GM04503 (cell line): ENCODE measurements at places on chromosomes 4 and X.
A peak's percentile ranks its signal among the peaks of the same experiment; 100 is the strongest.

GRCh38 chrX:153406903-153407302 lies 4.4 kb upstream of the ZFP92 start:
- DNase-seq: no peak

DNA sequence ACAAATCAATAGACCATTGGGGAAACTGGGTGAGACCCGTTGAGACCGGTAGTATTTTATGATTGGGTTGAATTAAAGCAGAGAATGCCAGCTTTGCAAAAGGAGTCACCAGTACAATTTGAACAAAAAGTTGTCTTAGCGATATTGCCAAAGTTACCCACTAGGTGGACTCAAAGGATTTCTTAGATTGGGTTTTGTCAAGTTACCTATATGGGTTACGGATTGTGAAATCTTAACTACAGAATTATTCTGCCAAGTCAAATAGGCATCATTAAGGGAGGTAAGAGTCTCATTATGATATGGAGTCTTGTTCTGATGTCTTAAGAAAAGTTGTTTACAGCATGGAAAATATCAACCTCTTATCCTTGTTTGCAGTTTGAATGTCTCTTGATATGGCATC lies 15.0 kb upstream of the CT47A1 start:
- no peak for DNase-seq

GRCh38 chrX:8820910-8821527 lies 19.8 kb upstream of the FAM9A start:
- no peak for DNase-seq

- DNase-seq: no peak
These were observed 490.2 kb downstream of the RAB28 start for GRCh38 chr4:12993923-12994322.

DNA sequence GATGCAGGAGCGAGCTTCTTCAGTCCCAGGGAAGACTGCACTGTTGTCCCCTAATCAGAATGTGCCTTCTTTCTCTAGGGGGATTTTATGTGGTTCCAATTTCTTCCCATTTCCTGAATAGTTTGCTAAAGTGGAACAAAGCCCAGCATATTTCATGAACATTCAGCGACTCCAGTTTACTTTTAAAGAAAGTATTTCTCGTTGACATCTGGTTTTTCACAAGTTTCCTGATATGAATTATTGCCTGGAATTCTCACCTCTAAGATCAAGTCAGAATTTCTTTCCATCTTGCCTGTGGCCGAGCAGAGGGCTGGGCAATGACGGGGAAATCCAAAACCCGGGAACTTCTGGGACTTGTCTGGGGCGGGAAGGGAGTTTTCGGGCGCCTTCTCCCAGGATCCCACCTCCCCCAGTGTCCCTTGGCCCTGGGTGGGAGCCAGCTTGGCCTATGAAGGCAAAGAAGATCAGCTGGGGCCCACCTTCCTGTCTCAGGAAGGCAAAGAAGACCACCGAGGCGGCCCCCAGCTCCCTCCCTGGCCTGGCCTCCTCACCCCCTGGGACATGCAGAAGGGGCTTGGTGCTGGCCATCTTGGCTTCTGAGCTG lies 15.4 kb downstream of the SORCS2 start:
- peak; percentile 21 for DNase-seq
